ENCODE measurements at places on chromosomes 13 and 19. TPM values are rescaled to one million over a fixed set of nuclear protein-coding genes. Genes with fewer than 3 reads are reported as not detected.

- H3K27me3 ChIP-seq: no peaks in the 10 kb centered on the region
- no peak overlapping the region for H3K27ac ChIP-seq
- no peak overlapping the region for H3K4me3 ChIP-seq
- H3K4me1 ChIP-seq: peaks cover 7% of the 10 kb centered on the region
- DNase-seq: no peak
These were observed 2.0 kb downstream of the ELF1 start for GRCh38 chr13:41017159-41017558.

GRCh38 chr13:33235078-33235477 is 50.5 kb downstream of the STARD13 start:
- no peaks in the 10 kb centered on the region for H3K36me3 ChIP-seq
- H3K4me1 ChIP-seq: peaks cover 6% of the 10 kb centered on the region
- H3K27me3 ChIP-seq: no peaks in the 10 kb centered on the region
- no peak overlapping the region for H3K27ac ChIP-seq

DNA sequence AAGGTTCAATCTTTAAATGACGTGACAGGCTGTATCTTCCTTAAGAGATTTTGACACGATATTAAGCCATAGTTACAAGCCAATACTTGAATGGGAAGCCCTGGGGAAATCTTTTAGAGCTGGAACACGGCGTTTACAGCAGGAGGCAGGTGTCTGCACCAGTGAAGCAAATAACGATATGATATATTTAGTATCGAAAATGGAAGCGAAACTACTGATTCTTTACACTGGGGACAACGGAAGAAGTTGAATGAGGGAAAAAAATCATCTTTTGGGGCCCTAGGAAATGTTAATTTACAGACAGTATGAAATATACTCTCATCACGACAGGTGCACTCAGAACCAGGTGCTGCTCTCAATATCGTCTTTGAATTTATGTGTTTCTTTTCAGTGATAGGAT is 793.9 kb upstream of the PCDH20 start:
- no peak overlapping the region for H3K27ac ChIP-seq
- H3K4me1 ChIP-seq: no peaks in the 10 kb centered on the region
- H3K4me3 ChIP-seq: no peak overlapping the region
- H3K27me3 ChIP-seq: no peaks in the 10 kb centered on the region

GRCh38 chr19:30555075-30555790 is 183.0 kb downstream of the ZNF536 start:
- no peak overlapping the region for H3K4me3 ChIP-seq
- no peak for DNase-seq
- no peaks in the 10 kb centered on the region for H3K27me3 ChIP-seq
- H3K4me1 ChIP-seq: no peaks in the 10 kb centered on the region
- no peaks in the 10 kb centered on the region for H3K36me3 ChIP-seq

DNA sequence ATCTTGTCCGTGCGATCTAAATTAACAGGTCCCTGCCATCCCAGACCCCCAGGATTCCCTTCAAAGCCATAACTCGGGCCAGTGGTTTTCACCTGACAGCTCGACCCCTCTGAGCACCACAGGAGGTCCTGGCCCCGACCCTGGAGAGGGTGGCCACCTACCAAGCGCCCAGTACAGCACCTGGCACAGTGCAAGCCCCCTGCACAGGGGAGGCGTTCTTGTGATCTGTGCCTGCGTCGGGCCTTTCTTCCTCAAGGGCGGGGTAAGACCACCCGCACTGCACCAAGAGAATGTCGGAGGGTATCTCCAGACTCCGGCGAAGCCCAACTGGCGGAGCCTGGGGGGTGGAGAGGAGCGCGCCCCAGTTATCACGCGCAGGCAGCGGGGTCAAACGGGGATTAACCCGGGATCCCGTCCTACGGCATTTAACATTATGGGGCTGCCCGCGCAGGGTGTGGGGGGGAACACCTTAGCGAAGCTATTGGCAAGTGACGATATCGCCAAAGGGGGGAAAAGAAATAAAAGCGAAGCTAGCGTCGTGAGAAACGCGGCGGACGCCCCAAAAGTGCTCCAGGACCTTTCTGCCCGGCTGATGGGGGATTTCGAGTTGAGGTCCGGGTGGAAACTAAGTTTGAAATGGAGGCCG is 1.3 kb upstream of the HNRNPL start:
- no peak overlapping the region for H3K4me3 ChIP-seq
- no peaks in the 10 kb centered on the region for H3K27me3 ChIP-seq
- no peaks in the 10 kb centered on the region for H3K36me3 ChIP-seq

GRCh38 chr19:34503531-34504272 is 22.1 kb downstream of the WTIP start:
- H3K27me3 ChIP-seq: no peaks in the 10 kb centered on the region
- H3K4me3 ChIP-seq: no peak overlapping the region
- no peak overlapping the region for H3K27ac ChIP-seq
- no peak for DNase-seq
- no peaks in the 10 kb centered on the region for H3K36me3 ChIP-seq

- H3K27me3 ChIP-seq: no peaks in the 10 kb centered on the region
- no peaks in the 10 kb centered on the region for H3K36me3 ChIP-seq
- H3K27ac ChIP-seq: no peak overlapping the region
These were observed 29.1 kb downstream of the DOT1L start for GRCh38 chr19:2192862-2193261.

DNA sequence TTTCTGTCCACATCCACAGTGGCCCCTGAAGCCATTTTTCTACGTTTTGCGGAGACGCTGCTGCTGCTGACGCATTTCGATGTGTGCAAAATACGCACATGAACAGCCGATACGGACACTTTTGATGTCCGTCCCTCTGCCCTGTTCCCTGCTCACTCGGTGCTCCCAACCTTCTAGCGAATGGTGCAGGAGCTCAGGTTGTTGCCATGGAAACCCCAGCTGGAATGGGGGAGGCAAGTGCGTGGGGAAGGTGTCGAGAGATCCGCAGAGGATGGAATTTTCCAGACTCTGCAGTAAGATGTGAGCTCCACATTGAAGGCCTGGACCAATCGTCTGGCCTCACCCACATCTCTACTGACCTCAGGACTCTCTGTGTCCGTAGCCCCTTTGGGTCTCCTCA is 109.2 kb upstream of the USP29 start:
- H3K27me3 ChIP-seq: no peaks in the 10 kb centered on the region
- H3K4me1 ChIP-seq: no peaks in the 10 kb centered on the region
- H3K27ac ChIP-seq: no peak overlapping the region
- DNase-seq: no peak

- no peaks in the 10 kb centered on the region for H3K4me1 ChIP-seq
- H3K36me3 ChIP-seq: peaks cover 3% of the 10 kb centered on the region
- no peak overlapping the region for H3K4me3 ChIP-seq
- H3K27ac ChIP-seq: no peak overlapping the region
These were observed 22.4 kb upstream of the C13orf46 start for GRCh38 chr13:113996081-113996911.

DNA sequence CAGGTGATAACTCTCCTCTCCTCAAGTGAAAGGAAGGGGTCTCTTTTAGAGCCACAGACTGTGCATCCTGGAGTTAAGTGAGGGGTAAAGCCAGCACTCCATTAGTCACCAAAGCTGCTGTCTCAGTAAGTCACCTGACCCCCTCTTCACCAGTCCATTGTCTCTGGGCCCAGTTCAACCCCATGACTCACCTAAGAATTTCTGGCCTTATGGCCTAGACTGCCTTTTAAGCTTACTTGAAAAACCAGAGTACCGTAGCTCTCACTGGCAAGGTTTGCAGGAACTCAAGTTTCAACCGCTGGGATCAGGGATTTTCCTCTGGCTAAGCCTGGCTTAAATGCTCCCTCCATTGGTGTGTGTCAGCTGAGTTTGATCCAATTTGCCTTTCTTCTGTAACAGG is 23.4 kb upstream of the EID2 start:
- H3K36me3 ChIP-seq: no peaks in the 10 kb centered on the region
- no peak overlapping the region for H3K4me3 ChIP-seq

- H3K4me3 ChIP-seq: no peak overlapping the region
- no peak overlapping the region for H3K27ac ChIP-seq
- H3K36me3 ChIP-seq: no peaks in the 10 kb centered on the region
- H3K4me1 ChIP-seq: no peaks in the 10 kb centered on the region
- H3K27me3 ChIP-seq: no peaks in the 10 kb centered on the region
These were observed 5.7 kb downstream of the ZNF574 start for GRCh38 chr19:42081584-42082203.

GRCh38 chr13:108272333-108272732 is 2.8 kb downstream of the TNFSF13B start:
- H3K27ac ChIP-seq: no peak overlapping the region
- H3K4me1 ChIP-seq: no peaks in the 10 kb centered on the region
- DNase-seq: no peak
- no peaks in the 10 kb centered on the region for H3K36me3 ChIP-seq
- H3K4me3 ChIP-seq: no peak overlapping the region

DNA sequence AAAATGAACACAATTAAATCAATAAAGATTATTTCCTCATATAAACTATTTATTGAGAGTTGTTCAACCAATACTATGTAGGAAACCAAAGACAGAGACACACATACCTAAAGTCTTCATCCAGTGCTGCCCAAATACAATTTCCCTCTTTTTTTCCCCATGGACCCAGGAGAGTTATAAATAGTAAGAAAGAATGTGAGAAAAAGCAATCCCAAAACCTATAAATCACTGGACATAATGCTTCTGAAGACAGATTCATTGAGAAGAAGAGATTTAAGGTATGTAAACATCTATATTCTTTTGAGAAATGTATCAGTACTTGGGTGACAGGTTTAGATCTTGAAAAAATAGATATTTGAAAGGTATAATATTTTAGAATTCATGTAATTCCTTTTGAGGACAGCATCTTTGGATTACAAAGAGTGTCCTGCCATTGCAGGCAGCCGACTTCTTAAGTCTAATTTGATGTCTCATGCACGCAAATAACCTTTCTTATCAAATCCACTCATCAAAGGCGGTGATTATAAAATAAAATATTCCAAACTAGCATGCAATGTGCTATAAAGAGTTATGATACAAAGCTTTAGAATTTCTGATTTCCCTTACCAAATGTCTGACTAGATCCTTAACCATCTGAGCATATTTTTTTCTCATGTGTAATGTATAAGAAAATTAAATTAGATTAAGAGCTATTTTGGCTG is 739.4 kb downstream of the LIG4 start:
- DNase-seq: no peak
- H3K4me1 ChIP-seq: no peaks in the 10 kb centered on the region
- H3K4me3 ChIP-seq: no peak overlapping the region
- no peaks in the 10 kb centered on the region for H3K36me3 ChIP-seq
- H3K27me3 ChIP-seq: no peaks in the 10 kb centered on the region

Gene GJA3
- 0.42 TPM for total RNA-seq

Gene C19orf85
- total RNA-seq: not detected

Gene CASP14
- not detected for total RNA-seq

Gene FCER2
- total RNA-seq: 0.36 TPM
